ENCODE measurements at places on chromosomes 2 and 18. TPM values are rescaled to one million over a fixed set of nuclear protein-coding genes. Genes with fewer than 3 reads are reported as not detected.
A peak's percentile ranks its signal among the peaks of the same experiment; 100 is the strongest.

The TNFAIP6 gene
- total RNA-seq, result not detected

- DNase-seq, result peak; percentile 33
- no peaks in the 10 kb centered on the region for H3K36me3 ChIP-seq
- no peak overlapping the region for H3K4me3 ChIP-seq
- no peaks in the 10 kb centered on the region for H3K27me3 ChIP-seq
- H3K4me1 ChIP-seq, result peaks cover 57% of the 10 kb centered on the region
Observed at GRCh38 chr2:191569025-191569424, 108.9 kb upstream of the NABP1 start.

DNA sequence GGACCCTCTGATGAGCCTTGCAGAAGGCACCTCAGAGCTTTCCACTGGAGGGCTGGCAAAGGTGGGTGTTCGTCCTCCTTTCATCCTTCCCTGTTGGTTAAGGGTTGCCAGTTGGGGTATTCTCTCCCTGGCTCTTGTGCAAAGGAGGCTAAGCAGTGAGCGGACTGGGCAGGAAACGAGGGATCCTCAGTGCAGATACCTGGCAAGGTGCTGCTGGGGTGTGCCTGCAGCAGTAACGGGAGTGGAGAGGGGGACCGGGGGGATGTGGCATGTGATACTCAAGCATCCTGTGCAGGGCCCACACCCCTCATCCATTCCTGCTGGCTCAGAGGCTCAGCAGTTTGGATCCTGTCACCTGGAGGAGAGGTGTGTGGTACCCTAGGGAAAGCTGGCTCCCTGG lies 4.2 kb upstream of the ADCY3 start:
- H3K27ac ChIP-seq, result no peak overlapping the region
- H3K4me1 ChIP-seq, result no peaks in the 10 kb centered on the region
- H3K4me3 ChIP-seq, result no peak overlapping the region
- H3K27me3 ChIP-seq, result no peaks in the 10 kb centered on the region

- peak; percentile 83 for DNase-seq
- H3K4me1 ChIP-seq, result peaks cover 12% of the 10 kb centered on the region
- H3K27ac ChIP-seq, result no peak overlapping the region
- H3K4me3 ChIP-seq, result no peak overlapping the region
- no peaks in the 10 kb centered on the region for H3K36me3 ChIP-seq
- H3K27me3 ChIP-seq, result no peaks in the 10 kb centered on the region
Observed at GRCh38 chr2:165357758-165358157, 111.7 kb upstream of the CSRNP3 start.

GRCh38 chr18:6058941-6059340 lies 163.6 kb upstream of the TMEM200C start:
- H3K4me1 ChIP-seq, result peaks cover 46% of the 10 kb centered on the region
- H3K4me3 ChIP-seq, result no peak overlapping the region
- no peaks in the 10 kb centered on the region for H3K36me3 ChIP-seq
- H3K27me3 ChIP-seq, result no peaks in the 10 kb centered on the region

- H3K4me3 ChIP-seq, result peak overlapping the region; percentile 61
- peak overlapping the region; percentile 99 for H3K27ac ChIP-seq
- H3K36me3 ChIP-seq, result no peaks in the 10 kb centered on the region
- DNase-seq, result peak; percentile 95
Observed at GRCh38 chr2:190843890-190844699, 36.5 kb upstream of the GLS start.

The PRKCE gene
- total RNA-seq, result 4.4 TPM

The FEZ2 gene
- 52.6 TPM for total RNA-seq

GRCh38 chr2:230000118-230000841 lies 68.4 kb downstream of the SLC16A14 start:
- H3K4me1 ChIP-seq, result no peaks in the 10 kb centered on the region
- no peak for DNase-seq
- no peak overlapping the region for H3K27ac ChIP-seq
- no peaks in the 10 kb centered on the region for H3K36me3 ChIP-seq
- H3K27me3 ChIP-seq, result no peaks in the 10 kb centered on the region
- no peak overlapping the region for H3K4me3 ChIP-seq

The IL1F10 gene
- total RNA-seq, result not detected
